ENCODE measurements at places on chromosomes 2 and 18.

DNA sequence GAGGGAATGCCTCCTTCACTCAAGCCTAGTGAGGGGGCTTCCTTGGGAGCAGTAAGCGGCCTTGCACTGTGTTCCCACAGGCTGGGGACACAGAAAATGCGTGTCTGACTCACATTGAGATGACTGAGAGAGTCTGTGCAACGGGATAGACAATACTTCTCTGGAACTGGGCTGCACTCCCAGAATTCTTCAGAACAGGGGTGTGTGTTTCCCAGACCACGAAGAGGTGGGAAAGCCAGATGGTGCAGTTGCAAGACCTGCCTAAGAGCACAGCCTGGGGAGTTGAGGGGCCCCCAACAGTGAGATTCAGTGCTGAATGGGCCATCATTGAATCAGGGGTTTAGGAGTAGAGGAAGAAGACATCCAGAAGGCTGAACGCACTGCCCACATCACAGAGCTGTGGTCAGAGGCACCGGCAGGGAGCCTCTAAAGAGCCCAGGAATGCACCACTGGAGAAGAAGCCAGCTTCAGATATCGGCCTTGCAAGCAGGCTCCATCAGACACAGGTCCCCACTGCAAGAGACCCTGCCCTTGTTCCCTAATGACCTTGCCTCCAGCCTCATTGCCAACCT is 36.6 kb upstream of the MRPL19 start:
- no peak for DNase-seq

DNA sequence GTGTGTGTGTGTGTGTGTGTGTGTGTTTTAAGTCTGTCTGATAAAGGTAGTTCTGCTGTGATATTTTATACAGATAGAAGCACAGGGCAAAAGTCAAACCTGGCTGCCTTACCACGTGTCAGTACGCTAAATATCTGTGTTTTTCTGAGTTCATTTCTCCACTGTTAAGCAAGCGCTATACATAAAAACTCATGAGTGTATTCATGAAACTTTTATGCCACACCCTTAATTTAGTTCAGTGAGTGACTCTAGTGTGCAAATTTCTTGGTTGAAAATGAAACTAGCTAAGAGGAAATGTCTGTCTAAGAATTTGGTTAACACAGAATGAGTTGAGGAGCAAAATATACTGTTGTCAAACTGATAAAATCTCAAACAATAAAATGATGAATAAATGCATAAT is 11.2 kb downstream of the CASP10 start:
- DNase-seq, result no peak

- DNase-seq, result no peak
Observed at GRCh38 chr2:214019973-214020345, 390.9 kb upstream of the VWC2L start.

- DNase-seq, result no peak
Observed at GRCh38 chr2:100419915-100420314, 2.4 kb upstream of the CHST10 start.

- DNase-seq, result no peak
Observed at GRCh38 chr18:63928331-63928730, 20.6 kb downstream of the SERPINB10 start.

GRCh38 chr2:145284551-145284950 is 764.6 kb upstream of the ZEB2 start:
- no peak for DNase-seq

GRCh38 chr18:66138642-66139041 is 387.8 kb downstream of the CDH7 start:
- no peak for DNase-seq

- no peak for DNase-seq
Observed at GRCh38 chr2:178450524-178450773, 526 bp downstream of the PRKRA start.

DNA sequence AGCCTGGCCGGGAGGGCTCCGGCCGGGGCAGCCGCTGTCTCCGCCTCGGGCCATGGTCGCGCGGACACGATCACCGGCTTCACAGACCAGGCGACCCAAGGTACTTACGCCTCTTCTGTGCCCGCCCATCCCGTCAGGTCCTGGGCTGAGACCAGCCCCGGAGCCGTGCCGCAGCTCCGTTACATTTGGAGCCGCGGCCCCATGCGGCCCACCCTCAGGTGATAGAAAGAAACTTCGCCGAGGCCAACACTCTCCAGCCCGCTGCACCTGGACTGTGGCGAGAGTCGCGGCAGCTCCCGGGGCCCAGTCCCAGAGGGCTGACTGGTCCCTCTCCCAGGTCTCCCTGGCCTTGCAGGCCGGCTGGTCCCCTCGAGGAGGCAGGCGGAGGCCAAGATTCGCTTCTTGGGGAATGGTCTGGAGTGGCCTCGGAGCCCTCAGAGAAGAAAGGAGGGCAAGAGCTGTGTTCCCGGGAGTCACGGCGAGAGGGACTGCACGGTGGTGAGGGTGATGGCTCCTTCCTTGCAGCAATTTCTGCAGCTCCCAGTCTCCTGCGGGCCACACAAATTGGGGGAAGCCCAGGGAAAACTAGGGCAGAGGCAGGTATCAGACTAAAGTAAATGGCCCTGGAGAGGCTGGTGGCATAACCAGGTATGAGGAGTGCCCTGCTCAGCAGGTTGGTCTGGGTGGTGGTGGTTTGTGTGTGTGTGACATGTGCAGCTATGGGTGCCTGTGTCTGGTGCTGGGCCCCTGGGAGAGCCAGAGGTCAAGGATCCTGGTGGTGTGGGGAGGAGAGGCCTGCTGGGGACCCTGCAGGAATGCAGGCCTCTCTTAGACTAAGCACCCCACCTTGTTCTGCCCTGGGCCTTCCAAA is 822 bp downstream of the GDF7 start:
- no peak for DNase-seq

- no peak for DNase-seq
Observed at GRCh38 chr18:57275111-57275510, 77.2 kb upstream of the ST8SIA3 start.

GRCh38 chr2:120729406-120730399 is 6.0 kb upstream of the GLI2 start:
- DNase-seq, result no peak

DNA sequence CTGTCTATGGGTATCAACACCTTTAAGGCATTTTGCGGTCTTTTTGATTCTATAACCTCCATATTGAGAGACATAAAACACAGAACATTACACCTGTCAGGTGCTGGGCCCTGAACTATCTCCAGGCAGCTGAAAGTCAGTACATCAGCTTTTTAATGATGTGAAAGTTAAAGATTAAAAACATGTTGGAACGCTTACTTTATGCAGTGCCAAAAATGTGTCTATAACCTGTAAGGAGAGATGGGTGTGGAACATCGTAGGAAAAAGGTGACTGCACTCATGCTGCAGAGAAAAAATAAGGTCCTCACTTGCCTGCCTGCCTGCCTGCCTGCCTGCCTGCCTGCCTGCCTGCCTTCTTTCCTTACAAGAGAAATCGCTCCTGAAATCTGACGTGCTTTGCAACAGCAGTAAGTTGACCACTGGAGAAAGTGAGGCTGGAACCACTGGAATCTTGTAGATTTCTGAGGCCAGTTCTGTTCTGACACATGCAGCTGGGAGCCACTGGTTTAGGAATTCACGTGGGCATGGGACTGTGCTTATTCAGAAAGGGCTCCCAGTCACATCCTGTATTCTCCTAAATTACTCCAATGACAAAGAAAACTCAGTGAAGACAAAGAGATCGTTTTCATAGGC is 34.1 kb downstream of the BCL11A start:
- no peak for DNase-seq

- DNase-seq, result no peak
Observed at GRCh38 chr18:36408606-36409005, 111.1 kb downstream of the FHOD3 start.
